Activated B cell treated with CpG ODN at 0.5 μM for 24 hours (primary cell): ENCODE measurements at places on chromosomes 7 and 10.

DNA sequence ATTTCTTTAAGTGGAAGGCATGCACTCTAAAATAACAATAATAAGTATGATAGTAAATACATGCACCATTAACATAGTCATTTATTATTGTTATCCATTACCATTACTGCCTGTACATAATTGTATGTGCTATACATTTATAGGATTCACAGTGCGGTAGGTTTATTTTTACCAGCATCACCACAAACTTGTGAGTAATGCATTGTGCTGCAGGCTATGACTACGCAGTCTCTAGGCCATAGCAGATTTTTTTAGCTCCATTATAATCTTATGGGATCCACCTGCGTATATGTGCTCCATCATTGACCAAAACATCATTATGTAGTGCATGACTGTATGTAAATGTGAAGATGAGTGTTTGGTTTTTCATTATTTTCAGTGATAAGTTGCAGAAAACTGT, 160.0 kb downstream of the LRRC4 start:
- H3K27ac ChIP-seq, result no peak overlapping the region
- H3K27me3 ChIP-seq, result no peaks in the 10 kb centered on the region
- peaks cover 30% of the 10 kb centered on the region for H3K4me1 ChIP-seq
- H3K4me3 ChIP-seq, result no peak overlapping the region

DNA sequence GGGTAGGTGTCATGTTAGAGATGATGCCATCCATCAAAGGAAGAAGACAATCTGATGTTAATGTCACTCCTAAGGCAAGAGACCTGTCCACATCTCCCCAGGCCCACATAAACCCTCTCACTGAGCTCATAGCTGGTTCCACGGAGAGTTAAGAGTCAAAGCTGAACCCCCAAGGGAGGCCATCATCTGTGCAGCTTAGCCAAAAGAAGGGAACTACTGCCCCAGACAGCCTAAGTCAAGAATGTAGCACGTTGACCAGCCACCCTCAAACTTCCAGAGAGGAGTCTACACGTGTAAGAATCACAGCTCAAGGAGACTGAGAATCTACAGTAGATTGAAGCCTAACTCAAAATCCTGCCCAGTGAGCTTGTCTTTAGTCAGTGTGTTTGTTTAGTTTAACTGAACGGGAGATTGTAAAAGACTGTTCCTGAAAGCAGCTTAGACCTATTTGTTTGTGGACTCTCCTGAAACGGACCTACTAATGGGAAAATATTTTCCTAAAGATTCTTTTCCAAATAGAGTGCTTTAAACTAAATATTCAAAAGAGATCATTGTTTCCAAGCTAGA, 192.7 kb upstream of the NFE2L3 start:
- no peaks in the 10 kb centered on the region for H3K36me3 ChIP-seq
- peaks cover 8% of the 10 kb centered on the region for H3K27me3 ChIP-seq
- peak overlapping the region; percentile 28 for H3K4me3 ChIP-seq
- DNase-seq, result no peak
- H3K4me1 ChIP-seq, result peaks cover 19% of the 10 kb centered on the region
- no peak overlapping the region for H3K27ac ChIP-seq

GRCh38 chr10:118922226-118922625, 107.3 kb upstream of the NANOS1 start:
- H3K27ac ChIP-seq, result no peak overlapping the region
- no peak for DNase-seq
- no peak overlapping the region for H3K4me3 ChIP-seq
- H3K36me3 ChIP-seq, result no peaks in the 10 kb centered on the region
- no peaks in the 10 kb centered on the region for H3K4me1 ChIP-seq

- no peak overlapping the region for H3K27ac ChIP-seq
- no peak overlapping the region for H3K4me3 ChIP-seq
- no peaks in the 10 kb centered on the region for H3K4me1 ChIP-seq
- no peak for DNase-seq
- H3K27me3 ChIP-seq, result no peaks in the 10 kb centered on the region
Observed at GRCh38 chr7:49631960-49632359, 141.5 kb upstream of the VWC2 start.

DNA sequence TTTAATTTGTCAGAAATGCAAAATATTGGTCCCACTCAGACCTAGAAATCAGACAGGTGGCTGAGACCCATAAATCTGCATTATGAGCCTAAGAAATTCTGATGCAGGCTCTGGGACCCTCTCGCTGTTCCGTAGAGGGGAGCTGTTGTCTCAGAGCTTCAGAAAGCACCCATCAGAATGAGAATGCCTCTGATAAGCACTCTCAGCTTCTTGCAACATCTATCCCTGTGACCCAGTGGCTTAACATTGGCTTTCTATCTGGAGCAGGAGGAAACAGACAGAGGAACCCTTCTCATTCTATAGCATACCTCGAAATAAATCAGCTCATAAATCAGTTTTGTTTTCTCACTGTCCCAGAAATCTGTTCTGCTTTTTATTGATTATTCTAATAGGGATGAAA, 184.6 kb upstream of the SP4 start:
- DNase-seq, result no peak
- no peaks in the 10 kb centered on the region for H3K4me1 ChIP-seq
- H3K36me3 ChIP-seq, result no peaks in the 10 kb centered on the region
- peaks cover 23% of the 10 kb centered on the region for H3K27me3 ChIP-seq

GRCh38 chr10:530717-531116, 158.8 kb downstream of the DIP2C start:
- H3K4me3 ChIP-seq, result no peak overlapping the region
- no peak for DNase-seq
- H3K36me3 ChIP-seq, result no peaks in the 10 kb centered on the region
- H3K4me1 ChIP-seq, result no peaks in the 10 kb centered on the region
- peaks cover 12% of the 10 kb centered on the region for H3K27me3 ChIP-seq
